Frontal cortex (tissue), 4 donors: ENCODE measurements at places on chromosomes 13 and 19. TPM values are rescaled to one million over a fixed set of nuclear protein-coding genes. Genes with fewer than 3 reads are reported as not detected.

DHPS gene
- 92.9 TPM for total RNA-seq

- no peak for DNase-seq
Observed at GRCh38 chr19:8135946-8136618, 13.3 kb downstream of the FBN3 start.

CASP14 gene
- total RNA-seq = not detected

DNA sequence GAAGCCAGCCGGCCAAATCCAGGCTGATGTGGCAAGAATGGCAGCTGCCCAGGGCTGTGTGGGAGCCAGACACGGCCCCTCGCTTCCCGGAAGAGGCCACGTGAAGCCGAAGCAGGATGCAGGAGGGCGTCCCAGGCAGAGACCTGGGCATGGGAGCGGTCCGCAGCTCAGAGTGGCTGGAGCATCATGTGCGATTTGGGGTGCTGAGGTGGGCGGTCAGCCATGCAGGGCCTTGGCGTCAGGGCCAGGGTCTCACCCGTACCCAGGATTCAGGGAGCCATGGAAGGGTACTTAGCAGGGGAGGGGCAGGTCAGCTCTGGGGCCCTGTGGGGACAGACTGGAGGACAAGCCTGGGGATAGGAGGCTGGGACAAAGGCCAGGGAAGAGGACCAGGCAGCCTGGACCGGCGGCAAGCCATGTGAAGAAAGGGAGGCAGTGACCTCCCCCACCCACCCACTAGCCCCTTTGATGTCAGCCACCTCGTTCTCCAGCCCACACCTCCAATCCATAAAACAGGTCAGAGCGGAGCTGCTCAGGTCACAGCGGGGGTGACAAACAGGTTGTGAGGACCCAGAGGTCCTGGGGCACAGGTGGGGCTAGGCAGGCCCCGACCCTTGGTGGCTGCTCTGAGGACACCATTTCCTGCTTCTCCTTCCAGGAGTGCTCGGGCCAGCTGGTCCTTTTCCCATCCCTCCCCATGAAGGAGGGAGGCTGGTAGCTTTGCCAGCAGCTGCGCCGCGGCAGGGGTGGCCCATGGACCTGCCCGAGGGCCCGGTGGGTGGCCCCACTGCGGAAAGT, 2.3 kb downstream of the KASH5 start:
- DNase-seq = no peak

CD22 gene
- not detected for total RNA-seq

GRCh38 chr19:33279430-33280350, 22.6 kb downstream of the CEBPA start:
- DNase-seq = no peak
